Cardiac muscle cell (in vitro differentiated cells and primary cell): ENCODE measurements at places on chromosomes 2 and 18. TPM values are rescaled to one million over a fixed set of nuclear protein-coding genes. Genes with fewer than 3 reads are reported as not detected.

- no peak for DNase-seq
These were observed 460.4 kb upstream of the ZNF804A start for GRCh38 chr2:184137955-184138354.

- no peak for DNase-seq
These were observed 100.0 kb downstream of the MAP2 start for GRCh38 chr2:209523867-209524266.

DNA sequence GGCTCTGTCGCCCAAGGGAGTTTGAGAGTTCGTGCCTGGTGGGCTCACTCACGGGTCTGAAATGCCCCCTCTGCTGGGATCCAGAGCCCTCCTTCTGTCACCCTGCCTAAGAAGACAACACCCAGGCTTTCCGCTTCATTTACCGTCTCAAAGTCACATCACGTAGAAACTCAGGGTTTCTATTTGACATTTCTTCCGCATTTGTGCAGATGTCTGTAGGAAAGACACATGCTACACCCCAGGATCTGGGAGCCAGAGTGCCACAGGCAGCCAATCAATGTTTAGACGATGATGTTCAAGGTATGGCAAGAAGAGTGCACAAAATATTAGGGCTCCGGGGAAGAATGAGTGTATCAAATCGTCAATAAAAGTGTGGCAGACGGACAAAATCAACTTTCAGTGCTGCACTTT lies 24.4 kb upstream of the ACKR3 start:
- no peak for DNase-seq

GRCh38 chr2:186995092-186995491 lies 146.1 kb upstream of the ZSWIM2 start:
- DNase-seq: peak; percentile 59

- DNase-seq: no peak
These were observed 54.0 kb upstream of the SPATS2L start for GRCh38 chr2:200252265-200253067.

GRCh38 chr2:28413152-28413898 lies 20.7 kb downstream of the FOSL2 start:
- DNase-seq: no peak

- no peak for DNase-seq
These were observed 123.9 kb upstream of the ACKR3 start for GRCh38 chr2:236445678-236446077.

GRCh38 chr2:29035016-29035745 lies 39.1 kb downstream of the PCARE start:
- no peak for DNase-seq

DNA sequence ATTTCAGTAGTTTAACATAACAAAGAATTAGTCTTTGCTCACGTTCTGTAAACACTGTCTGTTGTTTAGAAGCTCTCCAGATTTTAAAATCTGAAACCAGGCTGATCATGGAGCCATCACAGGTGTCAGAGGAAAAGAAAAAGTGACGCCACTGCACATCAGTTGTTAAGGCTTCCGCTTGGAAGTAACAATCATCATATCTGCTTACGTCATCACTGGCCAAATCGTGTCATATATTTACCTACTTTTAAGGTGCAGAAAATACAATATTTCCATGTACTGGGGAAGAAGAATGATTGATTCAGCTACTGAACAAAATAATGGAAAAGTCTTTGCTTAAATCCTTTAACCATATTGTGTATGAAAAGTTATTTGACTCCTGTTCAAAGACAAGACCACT lies 382.6 kb upstream of the MC4R start:
- DNase-seq: no peak

DNA sequence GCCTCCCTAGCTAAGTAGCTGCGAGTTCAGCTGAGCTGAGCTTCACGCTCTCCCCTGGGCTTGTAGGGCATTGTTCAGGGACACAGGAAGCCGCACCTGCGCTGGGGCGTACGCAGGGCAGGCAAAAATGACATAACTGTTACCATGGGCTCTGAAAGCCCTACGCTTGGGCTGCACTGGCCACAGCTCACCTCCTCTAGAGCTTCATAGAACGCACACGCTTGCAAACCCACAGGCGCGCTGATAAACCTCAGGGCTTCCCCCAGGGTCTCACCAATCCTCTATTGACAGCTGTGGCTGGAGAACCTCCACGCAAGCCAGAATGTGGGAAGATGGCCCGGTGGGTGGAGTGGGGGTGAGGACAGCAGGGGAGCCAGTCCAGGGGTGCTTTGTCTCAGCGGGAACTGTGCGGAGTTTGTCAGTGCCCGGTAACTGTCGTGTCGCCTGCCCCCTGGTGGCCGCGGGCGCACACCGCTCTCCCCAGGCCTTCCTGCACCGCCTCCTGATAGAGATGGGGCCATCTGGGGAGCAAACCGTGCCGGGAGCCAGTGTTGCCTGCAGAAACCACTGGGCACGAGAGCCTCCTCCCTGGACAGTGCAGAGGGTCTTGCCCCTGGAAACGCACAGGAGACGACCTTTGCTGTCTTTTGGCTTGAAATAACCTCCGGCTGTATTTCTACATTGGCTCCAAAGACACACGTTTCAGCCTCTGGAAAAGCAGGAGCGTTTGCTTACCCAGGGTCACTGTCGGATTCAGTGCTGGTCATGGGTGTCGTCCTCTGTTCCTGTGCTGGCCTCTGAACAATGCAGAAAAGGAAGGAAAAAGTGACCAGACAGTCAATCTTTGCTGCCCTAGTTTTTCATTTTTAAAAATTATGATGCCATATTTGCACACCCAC lies 17.0 kb upstream of the CIDEA start:
- DNase-seq: peak; percentile 73

- no peak for DNase-seq
These were observed 158.1 kb upstream of the CHAC2 start for GRCh38 chr2:53609551-53609950.

DNA sequence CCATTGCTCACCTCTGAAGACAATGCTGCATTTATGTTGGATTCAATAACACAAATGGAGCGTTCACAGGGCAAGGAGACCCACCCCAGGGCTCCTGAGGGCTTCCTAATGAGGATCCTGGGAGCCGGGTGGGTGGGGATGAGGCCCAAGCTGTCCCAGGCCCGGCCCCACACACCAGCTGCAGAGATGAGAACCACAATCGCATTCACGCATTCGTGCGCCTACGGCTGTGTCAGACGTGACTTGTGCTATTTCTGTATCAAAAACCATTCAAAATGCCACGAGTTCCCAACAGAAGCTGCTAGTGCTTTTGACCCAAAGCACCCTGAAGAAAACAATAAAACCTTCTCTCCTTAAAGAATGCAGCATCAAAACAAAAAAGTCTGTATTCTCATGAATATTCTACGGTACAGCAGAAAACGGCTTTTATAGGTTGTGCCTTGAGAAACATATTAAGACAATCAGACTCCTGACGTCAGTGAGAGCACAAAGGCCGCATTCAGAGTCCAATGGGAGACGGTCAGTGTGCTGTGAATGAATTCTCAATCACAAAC lies 205.4 kb downstream of the HDAC4 start:
- DNase-seq: peak; percentile 5

DNA sequence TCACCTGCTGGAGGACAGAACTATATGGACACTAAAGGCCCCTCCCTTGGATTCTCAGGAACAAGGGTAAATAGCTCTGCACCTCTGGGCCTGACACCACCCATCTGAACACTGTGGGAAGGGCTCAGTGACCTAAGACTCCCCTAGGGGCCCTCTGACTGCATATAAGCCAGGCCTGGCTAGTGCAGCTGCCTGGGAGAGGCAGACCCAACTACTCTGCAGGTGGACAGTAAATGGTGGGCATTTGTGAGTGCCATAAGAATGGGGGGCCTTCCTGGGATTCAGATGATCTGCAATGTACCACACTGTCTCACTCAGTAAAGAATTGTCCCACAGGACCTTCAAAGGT lies 11.2 kb upstream of the WIPF1 start:
- DNase-seq: no peak

- DNase-seq: no peak
These were observed 51.6 kb upstream of the KYNU start for GRCh38 chr2:142825861-142826260.

GRCh38 chr18:25288340-25288938 lies 63.5 kb downstream of the ZNF521 start:
- DNase-seq: no peak

The IRS1 gene
- 4.1 and 11.5 TPM in 2 replicates for polyA plus RNA-seq

The METTL21A gene
- 49.3 and 55.9 TPM in 2 replicates for polyA plus RNA-seq

The FBXO48 gene
- polyA plus RNA-seq: 0.50 and 1.3 TPM in 2 replicates
